ENCODE measurements at places on chromosomes 6 and 20.
A peak's percentile ranks its signal among the peaks of the same experiment; 100 is the strongest.

- DNase-seq, result no peak
These were observed 1.8 kb downstream of the HSD17B8 start for GRCh38 chr6:33206027-33206863.

- no peak for DNase-seq
These were observed 40.0 kb upstream of the ANKRD60 start for GRCh38 chr20:58268421-58268821.

- peak; percentile 55 for DNase-seq
These were observed 36.3 kb downstream of the RNF146 start for GRCh38 chr6:127302728-127303660.

- DNase-seq, result no peak
These were observed 14.5 kb downstream of the CSNK2A1 start for GRCh38 chr20:528923-529604.

GRCh38 chr6:7669742-7670141 lies 56.2 kb upstream of the BMP6 start:
- no peak for DNase-seq

- DNase-seq, result peak; percentile 36
These were observed 25.2 kb upstream of the RNF24 start for GRCh38 chr20:4040283-4041179.

- DNase-seq, result no peak
These were observed 25.8 kb downstream of the HLA-A start for GRCh38 chr6:29968130-29968529.

GRCh38 chr20:34042262-34042661 lies 48.6 kb downstream of the RALY start:
- no peak for DNase-seq

GRCh38 chr20:53176134-53176533 lies 204.0 kb downstream of the TSHZ2 start:
- no peak for DNase-seq

- DNase-seq, result no peak
These were observed 174.0 kb upstream of the TSHZ2 start for GRCh38 chr20:52798124-52798523.

DNA sequence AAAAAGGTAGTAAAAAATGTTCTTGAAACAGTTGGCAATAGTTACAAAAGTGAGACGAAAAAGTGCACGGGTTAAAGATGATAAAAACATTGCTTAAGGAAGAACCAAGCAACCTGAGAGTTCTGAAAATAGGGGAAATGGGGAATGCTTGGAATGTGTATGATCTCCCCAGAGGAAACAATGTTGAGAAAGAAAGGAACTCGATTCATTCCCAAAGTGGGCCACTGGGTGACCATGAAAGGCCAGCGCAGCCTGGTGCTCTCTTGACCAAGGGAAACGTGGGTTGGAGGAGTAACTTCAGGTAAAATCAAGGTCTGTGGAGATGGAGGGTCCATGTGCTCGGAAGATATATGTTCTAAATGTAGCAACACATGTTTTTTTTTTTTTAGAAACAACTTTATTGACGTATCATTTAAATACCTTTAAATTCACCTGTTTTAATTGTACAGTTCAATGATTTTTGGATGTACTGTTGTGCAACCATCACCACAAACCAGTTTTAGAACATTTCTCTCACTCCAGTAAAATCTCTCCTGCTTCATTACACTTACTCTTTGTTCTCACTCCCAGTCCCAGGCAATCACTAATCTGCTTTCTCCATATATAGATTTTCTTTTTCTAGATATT lies 34.5 kb upstream of the CEP85L start:
- DNase-seq, result no peak

DNA sequence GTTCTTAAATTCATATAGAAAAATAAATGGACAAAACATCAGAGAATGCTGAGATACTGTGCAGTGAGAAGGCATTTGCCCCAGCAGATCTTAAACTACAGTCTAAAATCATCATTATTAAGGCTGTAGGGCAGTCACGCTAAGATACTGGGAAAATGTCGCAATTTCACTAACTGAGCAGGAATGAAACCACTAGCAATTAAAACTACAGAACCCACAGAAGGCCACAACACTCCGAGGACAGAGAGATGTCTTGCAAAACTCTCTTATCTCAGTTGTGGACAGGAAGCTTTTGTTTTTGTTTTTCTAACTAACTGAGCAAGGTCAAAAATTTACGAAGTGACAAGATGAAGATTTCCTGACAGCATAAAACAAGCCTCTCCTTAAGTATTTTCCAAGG lies 18.2 kb downstream of the GNAS-AS1 start:
- no peak for DNase-seq

DNA sequence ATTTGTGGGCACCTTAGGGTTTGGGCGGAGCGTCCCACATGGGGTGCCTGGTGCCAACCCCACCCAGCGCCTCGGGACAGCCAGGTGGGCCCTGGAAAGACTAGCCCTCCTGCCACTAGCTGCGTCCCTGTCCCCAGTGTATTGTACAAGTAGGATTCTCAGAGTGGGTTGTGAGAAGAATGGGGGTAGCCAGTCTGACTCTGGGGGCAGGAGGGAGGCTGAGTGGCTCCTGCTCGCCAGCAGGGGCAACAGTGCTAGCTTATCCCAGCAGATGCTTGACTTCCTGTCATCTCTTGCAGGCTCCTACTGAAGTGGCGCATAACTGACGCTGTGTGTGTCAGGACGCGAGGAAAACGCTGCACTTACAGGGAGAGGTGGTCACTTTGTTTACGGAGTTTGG lies 9.3 kb downstream of the PSMA7 start:
- no peak for DNase-seq

GRCh38 chr6:132136981-132137380 lies 185.8 kb upstream of the CCN2 start:
- no peak for DNase-seq

DNA sequence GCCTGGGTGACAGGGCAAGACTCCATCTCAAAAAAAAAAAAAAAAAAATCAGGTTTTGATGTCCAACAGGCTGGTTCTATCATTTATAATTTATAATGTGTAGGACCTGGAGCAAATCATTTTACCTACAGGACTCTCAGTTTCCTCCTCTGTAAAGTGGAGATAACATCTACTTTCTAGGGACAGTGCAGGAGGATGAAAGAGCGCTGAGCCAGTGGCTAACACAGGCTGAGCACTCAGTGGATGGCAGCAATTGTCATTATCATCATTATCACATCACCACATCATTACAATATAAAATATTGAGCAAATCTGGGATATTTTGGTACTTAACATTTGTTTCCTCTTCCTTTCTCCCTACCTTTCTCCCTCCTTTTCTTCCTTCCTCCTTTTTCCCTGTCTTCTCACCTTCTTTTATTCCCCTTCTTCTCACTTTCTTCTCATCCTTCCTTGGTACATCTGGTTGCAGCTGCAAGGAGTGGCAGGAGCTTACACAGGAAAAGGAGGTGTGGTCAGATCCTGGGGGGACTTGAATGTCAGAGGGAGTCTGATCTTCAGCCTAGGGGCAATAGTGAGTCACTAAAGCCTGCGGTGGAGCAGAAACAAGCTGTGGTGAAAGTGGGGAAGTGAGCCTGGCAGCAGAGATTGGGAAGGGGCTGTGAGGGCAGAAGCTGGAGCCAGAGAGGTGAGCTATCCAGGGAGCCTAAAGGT lies 24.6 kb upstream of the CTNNBL1 start:
- no peak for DNase-seq

DNA sequence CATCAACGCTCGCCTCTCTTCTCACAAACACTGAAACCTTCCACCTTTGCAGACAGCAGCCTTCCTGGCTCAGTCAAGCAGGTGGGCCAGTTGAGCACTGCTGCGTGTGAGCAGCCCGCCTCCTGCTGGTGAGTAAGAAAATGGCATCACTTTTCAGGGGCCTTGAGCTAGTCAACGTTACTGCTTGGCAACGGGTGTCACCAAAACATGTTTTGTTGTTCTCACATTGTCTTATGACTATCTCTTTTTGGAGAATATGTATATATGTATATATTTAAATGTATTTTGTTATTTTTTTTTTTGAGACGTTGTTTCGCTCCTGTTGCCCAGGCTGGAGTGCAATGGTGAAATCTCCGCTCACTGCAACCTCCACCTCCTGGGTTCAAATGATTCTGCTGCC lies 97.0 kb upstream of the AGPAT4 start:
- DNase-seq, result peak; percentile 54

DNA sequence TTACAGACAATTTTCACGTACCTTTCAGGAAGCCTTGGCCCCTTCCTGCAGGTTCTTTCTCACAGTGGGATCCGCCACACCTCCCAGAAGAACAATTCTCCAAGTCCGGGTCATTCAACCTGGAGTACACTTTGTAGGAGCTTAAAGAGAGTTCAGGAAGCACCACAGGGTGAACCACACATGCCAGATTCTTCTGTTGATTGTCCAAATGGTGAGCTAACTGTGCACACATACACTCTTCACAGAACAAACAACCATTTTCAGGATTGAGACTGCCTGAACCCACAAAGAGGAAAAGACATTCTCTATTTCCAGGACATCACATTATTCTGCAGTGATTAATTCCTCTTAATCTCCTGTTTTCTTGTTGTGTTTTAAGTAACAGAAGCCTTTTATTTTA lies 51.0 kb downstream of the SCGN start:
- no peak for DNase-seq

- DNase-seq, result no peak
These were observed 41.7 kb downstream of the PHF3 start for GRCh38 chr6:63677282-63677681.

DNA sequence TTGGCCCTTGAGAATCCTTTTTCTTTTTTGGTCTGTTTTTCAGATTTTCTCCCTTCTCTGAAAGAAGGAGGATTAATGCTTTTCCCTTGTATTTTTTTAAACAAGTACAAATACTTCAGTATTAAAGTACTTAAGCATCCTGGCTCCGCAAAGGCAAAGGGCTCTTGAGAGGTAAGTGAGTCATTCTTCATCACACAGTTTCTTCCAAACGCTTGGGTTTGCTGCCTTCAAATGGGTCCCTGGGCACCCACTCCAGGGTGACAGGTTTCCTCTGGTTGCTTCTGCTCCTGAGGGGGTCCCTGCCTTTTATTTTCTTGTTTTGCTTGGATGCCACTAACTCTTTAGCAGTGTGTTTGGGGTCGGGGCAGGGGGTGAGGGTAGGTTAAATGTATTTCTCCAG lies 437.1 kb downstream of the PTPRT start:
- DNase-seq, result no peak

DNA sequence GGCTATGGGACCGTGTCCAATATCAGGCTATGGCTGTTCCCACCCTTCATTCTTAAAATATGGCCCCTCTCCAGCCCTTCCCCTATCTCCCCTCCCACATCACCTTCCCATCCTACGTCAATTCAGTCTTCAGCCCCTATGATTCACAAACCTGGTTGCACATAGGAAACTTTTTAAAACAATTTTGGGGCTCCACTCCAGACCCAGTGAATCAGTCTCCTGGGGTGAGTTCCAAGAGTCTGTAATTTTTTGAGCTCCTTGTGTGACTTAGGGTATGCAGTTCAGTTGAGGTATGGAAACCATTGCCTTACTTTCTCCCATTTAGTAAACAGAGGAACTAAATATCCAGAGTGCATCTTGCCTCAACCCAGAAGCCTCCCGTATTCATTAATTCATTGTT lies 5.5 kb downstream of the HNF4A start:
- DNase-seq, result no peak

DNA sequence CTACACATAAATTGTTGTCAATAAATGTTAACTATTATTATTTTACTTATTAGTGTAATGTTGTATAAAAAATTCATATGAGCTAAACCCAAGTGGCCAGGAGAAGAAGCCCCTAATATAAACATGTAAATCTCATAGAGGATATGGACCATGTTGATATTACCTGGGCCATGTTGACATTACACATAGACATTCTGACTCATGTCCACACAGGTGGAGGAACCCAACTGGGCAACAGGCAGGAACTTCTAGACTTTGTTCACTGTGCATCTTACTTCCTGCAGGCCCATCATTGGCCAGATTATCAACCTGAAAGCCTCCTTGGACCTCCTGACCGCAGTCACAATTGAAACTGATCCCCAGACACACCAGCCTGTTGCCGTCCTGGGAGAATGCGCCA lies 7.2 kb downstream of the BPIFA2 start:
- no peak for DNase-seq

GRCh38 chr6:44047801-44048200 lies 79.5 kb downstream of the MRPL14 start:
- DNase-seq, result no peak

- DNase-seq, result no peak
These were observed 31.3 kb downstream of the TTI1 start for GRCh38 chr20:38001981-38002380.

- no peak for DNase-seq
These were observed 649.7 kb upstream of the GJE1 start for GRCh38 chr6:141482796-141483597.

DNA sequence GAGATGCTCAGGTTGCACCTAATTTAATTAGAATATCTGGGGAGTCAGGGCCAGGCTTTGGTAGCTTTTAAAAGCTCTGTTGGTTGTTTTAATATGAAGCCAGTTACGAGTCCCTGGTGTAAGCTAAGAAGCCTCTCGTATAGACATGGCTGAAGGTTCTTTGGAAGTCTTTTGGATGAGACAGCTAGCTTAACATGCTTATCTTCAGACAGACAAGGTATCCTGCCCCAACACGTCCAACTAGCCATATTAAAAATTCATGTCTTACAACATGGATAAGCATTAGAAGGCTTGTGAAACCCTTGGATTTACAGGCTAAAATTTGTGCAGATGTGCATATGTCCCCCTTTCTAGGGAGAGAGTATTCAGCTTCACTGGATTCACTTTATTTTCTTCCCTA lies 105.7 kb upstream of the KCNK16 start:
- DNase-seq, result no peak

GRCh38 chr20:62571669-62572344 lies 70.5 kb upstream of the SLCO4A1 start:
- DNase-seq, result no peak

DNA sequence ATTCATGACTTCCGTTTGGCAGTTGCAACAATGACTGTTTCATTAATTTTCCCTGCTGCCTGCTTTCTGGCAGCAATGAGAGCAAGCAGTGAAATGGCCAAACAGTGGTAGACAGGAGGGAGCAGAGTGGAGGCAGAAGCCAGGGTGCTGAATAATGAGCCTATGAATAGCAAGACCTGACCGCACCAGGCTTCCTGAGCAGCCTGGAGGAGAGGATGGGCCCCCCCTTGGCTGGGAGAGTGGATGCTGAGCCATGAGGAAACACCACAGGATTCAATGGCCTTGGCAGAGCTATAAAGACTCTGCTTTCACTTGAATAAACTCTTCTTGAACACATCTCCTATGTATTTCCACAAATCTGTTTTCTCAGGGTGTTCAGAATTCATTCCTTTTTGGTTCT lies 68.1 kb upstream of the SNRPB2 start:
- peak; percentile 10 for DNase-seq

DNA sequence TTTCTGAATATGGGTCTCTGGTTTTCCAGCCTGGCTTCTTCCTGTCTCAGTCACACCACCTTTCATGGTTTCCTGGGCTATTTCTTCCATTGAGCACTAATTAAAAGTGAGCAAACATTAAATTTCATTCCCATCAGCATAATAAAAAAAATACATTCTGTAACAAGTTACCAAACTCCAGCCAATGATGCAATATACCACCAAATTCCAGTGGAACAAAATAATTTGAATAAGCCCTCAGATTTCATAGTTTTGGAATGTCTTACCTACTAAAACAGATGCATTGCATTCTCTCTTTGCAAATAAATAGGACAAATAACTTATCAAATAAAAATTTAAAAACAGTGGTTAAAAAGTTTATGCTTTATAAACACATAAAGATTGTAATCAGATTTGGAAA lies 97.8 kb upstream of the PRDM1 start:
- no peak for DNase-seq

GRCh38 chr6:14873101-14873500 lies 372.8 kb upstream of the JARID2 start:
- no peak for DNase-seq
